ENCODE measurements at places on chromosomes 4 and X. TPM values are rescaled to one million over a fixed set of nuclear protein-coding genes. Genes with fewer than 3 reads are reported as not detected.

- H3K4me1 ChIP-seq: no peaks in the 10 kb centered on the region
- H3K27me3 ChIP-seq: peaks cover 4% of the 10 kb centered on the region
- no peak overlapping the region for H3K27ac ChIP-seq
- H3K36me3 ChIP-seq: no peaks in the 10 kb centered on the region
- no peak overlapping the region for H3K4me3 ChIP-seq
- DNase-seq: no peak
Observed at GRCh38 chrX:2933125-2933900, 4.2 kb upstream of the ARSD start.

DNA sequence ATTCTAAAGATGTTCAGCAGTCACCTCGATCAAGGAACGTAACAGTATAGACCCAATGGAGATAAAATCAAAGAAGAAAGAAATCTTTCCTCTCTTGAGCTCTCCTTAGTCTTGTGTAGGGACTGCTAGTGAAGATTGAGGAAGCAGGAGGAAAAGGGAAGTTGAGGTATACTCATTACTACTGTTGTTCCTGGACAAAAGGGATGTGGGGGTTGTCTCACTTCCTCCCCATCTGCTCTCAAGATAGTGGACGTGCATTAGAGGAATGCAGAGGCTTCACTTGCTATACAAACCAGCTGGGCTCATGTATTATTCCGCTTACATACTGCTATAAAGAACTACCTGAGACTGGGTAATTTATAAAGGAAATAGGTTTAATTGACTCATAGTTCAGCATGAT lies 208.9 kb upstream of the ARHGEF9 start:
- no peaks in the 10 kb centered on the region for H3K36me3 ChIP-seq
- no peak overlapping the region for H3K4me3 ChIP-seq
- H3K27ac ChIP-seq: no peak overlapping the region
- no peaks in the 10 kb centered on the region for H3K4me1 ChIP-seq

DNA sequence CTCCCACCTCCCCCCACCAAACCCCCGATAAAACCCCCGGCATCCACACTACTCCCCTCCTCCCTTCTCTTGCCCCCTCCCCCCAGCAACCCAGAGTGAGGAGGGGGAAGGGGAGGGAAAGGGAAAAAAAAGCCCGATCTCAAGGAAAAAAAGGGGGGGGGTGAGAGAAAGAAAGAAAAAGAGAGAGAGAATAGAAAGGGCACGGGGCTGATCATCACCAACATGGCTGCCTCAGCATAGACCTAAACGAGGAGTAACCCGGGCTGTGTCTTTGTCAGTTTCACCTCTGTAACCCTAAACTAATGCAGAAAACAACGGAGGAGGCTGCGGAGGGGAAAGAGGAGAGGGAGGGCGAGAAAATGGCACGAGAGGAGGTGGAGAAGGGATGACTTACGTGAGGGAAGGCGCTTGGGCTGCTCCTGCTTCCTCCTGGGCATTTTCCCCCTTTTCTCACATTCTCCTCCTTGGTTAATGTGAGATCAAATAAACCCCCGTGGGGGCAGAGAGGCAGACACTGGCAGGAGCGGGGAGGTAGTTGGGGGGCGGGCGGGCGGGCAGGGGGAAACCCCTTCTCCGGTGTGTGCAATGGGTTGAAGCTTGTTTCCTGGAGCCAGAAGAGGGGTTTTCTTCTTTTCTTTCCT lies 532 bp downstream of the ZNF827 start:
- peaks cover 8% of the 10 kb centered on the region for H3K36me3 ChIP-seq
- peaks cover 24% of the 10 kb centered on the region for H3K4me1 ChIP-seq
- peaks cover 4% of the 10 kb centered on the region for H3K27me3 ChIP-seq
- H3K27ac ChIP-seq: peak overlapping the region; percentile 90

NEIL3 gene
- 23.2 TPM for total RNA-seq

DRD5 gene
- total RNA-seq: not detected

- H3K27ac ChIP-seq: no peak overlapping the region
- DNase-seq: no peak
- no peak overlapping the region for H3K4me3 ChIP-seq
- no peaks in the 10 kb centered on the region for H3K36me3 ChIP-seq
- H3K4me1 ChIP-seq: no peaks in the 10 kb centered on the region
- peaks cover 20% of the 10 kb centered on the region for H3K27me3 ChIP-seq
Observed at GRCh38 chr4:145954924-145955339, 16.3 kb upstream of the ZNF827 start.

GRCh38 chr4:38005637-38006036 lies 45.4 kb downstream of the PTTG2 start:
- no peak overlapping the region for H3K4me3 ChIP-seq
- H3K4me1 ChIP-seq: peaks cover 28% of the 10 kb centered on the region
- H3K36me3 ChIP-seq: peaks cover 7% of the 10 kb centered on the region
- no peaks in the 10 kb centered on the region for H3K27me3 ChIP-seq

SPON2 gene
- total RNA-seq: 18.8 TPM

- peak; percentile 34 for DNase-seq
- H3K27ac ChIP-seq: no peak within 1 kb of the TSS
Observed at GRCh38 chr4:65670331-65671031, at the start of gene EPHA5. Gene EPHA5 (minus strand): TSS chr4:65670489. CDS start chr4:65669742, 747 bp downstream.

- no peak overlapping the region for H3K27ac ChIP-seq
- H3K4me1 ChIP-seq: peaks cover 39% of the 10 kb centered on the region
- no peaks in the 10 kb centered on the region for H3K27me3 ChIP-seq
- peaks cover 17% of the 10 kb centered on the region for H3K36me3 ChIP-seq
Observed at GRCh38 chr4:98519268-98519977, 139.0 kb downstream of the TSPAN5 start.

GRCh38 chrX:130654409-130654950 lies 248.5 kb downstream of the ENOX2 start:
- H3K27ac ChIP-seq: no peak overlapping the region
- no peak overlapping the region for H3K4me3 ChIP-seq
- H3K27me3 ChIP-seq: no peaks in the 10 kb centered on the region
- no peak for DNase-seq

DNA sequence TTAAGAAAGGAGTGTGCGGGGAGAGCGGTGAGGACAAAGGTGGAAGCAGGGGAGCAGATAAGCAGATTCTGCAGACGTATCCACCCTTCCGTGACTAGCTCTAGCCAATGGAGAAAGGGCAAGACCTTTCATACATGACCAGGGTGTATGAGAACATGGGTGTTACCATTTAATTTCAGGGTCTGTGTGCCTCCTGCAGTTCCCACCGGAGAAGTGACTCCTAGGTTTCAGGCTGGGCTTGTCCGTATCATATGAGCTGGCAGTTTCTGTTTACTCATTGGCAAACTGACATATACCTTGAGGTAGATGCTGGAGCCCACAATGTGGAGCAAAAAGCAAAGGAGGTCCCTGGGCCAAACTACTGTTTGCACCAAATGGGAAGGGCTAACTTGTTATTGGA lies 6.8 kb downstream of the RBM47 start:
- no peak for DNase-seq
- no peak overlapping the region for H3K4me3 ChIP-seq
- no peak overlapping the region for H3K27ac ChIP-seq

DNA sequence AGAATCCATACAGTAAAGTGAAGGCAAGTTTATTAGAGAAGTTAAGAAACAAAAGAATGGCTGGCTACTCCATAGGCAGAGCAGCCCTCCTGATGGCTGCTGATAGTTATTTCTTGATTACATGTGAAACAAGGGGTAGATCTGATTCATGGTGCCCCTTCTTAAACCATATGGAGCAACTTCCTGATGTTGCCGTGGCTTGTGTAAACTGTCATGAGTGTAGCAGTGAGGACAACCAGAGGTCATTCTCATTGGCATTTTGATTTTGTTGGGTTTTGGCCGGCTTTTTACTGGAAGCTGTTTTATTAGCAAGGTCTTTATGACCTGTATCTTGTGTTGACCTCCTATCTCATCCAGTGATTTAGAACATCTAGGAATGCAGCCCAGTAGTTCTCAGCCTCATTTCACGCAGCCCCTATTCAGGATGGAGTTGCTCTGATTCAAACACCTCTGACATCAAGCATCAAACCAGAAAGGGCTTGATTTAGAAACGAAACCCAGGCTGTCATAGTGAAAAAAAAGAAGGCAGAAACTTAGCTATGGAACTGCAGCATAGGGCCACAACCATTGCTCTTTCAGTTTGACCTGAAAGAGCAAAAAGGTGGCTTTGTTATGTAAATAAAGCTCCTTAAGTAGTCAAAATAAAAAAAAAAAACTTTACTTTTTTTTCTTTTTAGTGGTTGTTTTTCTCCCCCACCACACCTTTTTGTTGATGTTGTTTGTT lies 37.8 kb downstream of the SPCS3 start:
- H3K36me3 ChIP-seq: no peaks in the 10 kb centered on the region
- H3K27me3 ChIP-seq: no peaks in the 10 kb centered on the region

DNA sequence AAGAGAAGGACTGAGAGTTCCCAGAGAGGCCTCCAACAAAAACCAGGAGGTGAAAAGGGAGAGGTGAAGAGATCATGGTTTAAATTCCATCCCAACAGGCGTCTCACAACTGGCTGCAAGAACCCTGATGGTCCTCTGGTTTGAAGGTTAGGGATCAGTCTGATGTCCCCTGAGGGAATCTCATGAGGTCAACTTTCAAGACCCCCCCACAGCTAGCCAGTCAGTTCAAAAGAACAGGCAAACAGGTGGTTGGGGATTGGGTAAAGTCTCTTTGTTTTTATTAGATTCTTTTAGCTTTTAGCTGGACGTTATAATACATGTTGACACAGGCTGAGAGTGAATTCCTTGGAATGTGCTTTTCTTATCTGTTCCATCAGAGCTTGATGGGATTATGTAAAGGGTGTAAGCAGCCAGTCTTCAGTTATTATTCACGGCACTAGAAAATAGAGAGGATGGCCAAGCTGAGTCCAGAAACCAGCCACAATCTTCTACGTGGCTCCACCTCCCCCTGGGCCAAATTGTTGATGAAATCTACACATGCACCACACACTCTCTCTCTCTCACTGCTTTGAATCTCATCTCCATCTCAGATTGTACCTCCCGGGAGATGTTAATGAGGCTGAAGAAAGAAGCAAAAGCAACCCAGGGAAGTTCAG lies 20.8 kb downstream of the ENPP6 start:
- no peaks in the 10 kb centered on the region for H3K4me1 ChIP-seq
- H3K4me3 ChIP-seq: no peak overlapping the region
- no peak for DNase-seq
- peak overlapping the region; percentile 9 for H3K27ac ChIP-seq
- peaks cover 13% of the 10 kb centered on the region for H3K27me3 ChIP-seq

GRCh38 chrX:12139934-12140611 lies 1.8 kb downstream of the FRMPD4 start:
- H3K36me3 ChIP-seq: no peaks in the 10 kb centered on the region
- no peak overlapping the region for H3K4me3 ChIP-seq
- no peak for DNase-seq
- H3K4me1 ChIP-seq: no peaks in the 10 kb centered on the region

DNA sequence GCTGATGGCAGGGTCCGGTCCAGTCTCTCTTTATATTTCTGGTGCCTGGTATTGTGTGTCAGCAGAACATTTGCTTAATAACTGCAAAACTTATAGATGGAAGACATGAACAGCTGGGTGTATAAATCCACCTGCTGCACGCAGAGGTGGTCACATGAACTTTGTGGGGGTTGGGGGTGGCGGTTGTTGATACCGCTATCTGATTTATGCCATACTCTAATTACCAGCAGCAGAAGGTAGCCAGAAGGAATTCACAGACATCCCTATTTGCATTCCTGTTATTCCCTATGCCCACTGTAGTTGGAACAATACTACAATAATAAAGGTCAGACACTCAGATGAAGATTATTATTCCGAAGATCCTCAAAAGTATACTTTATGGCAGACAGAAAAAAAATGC lies 121.6 kb upstream of the PUDP start:
- DNase-seq: no peak
- H3K36me3 ChIP-seq: no peaks in the 10 kb centered on the region
- no peaks in the 10 kb centered on the region for H3K4me1 ChIP-seq

DNA sequence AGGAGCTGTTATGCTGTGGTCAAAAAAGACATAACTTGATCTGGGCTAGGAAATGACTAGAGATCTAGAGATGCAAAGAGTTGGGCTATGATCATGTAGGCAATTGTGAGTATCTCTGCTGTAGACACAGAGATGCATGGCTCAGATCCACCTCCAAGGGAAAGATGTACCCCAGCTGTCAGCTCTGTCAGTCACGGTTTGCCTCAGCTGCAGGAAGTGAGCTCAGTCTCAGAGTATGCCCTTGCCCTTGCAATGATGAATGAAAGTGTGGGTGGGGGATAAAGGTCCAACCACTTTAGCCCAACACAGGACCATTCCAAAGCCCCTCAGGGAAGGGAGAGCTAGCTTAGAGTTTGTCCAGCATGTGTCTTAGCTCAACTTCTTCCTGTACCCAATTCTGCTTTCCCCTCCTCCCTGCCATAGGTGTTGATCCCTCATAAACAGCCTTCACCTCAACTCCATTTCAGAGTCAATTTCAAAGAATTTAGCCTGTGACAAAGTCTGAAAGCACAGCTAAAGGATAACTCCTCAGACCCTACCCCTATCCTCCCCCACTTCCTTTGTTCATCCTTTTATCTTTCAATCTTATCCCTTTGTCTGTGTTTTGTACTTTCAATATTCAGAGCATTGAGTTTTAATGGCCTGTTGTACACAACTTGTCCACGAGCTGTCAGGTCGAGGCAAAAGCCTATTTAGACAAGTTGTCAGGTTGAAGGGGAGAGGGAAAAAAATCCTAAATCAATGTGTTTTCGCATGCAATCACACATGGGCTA lies 90.6 kb downstream of the MID1IP1 start:
- peak overlapping the region; percentile 52 for H3K27ac ChIP-seq
- no peak overlapping the region for H3K4me3 ChIP-seq
- H3K36me3 ChIP-seq: no peaks in the 10 kb centered on the region
- DNase-seq: no peak
- H3K27me3 ChIP-seq: no peaks in the 10 kb centered on the region

- H3K27ac ChIP-seq: no peak overlapping the region
- peak overlapping the region; percentile 52 for H3K4me3 ChIP-seq
- H3K4me1 ChIP-seq: no peaks in the 10 kb centered on the region
- H3K27me3 ChIP-seq: peaks cover 6% of the 10 kb centered on the region
- DNase-seq: peak; percentile 59
- no peaks in the 10 kb centered on the region for H3K36me3 ChIP-seq
Observed at GRCh38 chrX:103175944-103176753, 38.8 kb upstream of the BEX4 start.

PPARGC1A gene
- total RNA-seq: not detected

DNA sequence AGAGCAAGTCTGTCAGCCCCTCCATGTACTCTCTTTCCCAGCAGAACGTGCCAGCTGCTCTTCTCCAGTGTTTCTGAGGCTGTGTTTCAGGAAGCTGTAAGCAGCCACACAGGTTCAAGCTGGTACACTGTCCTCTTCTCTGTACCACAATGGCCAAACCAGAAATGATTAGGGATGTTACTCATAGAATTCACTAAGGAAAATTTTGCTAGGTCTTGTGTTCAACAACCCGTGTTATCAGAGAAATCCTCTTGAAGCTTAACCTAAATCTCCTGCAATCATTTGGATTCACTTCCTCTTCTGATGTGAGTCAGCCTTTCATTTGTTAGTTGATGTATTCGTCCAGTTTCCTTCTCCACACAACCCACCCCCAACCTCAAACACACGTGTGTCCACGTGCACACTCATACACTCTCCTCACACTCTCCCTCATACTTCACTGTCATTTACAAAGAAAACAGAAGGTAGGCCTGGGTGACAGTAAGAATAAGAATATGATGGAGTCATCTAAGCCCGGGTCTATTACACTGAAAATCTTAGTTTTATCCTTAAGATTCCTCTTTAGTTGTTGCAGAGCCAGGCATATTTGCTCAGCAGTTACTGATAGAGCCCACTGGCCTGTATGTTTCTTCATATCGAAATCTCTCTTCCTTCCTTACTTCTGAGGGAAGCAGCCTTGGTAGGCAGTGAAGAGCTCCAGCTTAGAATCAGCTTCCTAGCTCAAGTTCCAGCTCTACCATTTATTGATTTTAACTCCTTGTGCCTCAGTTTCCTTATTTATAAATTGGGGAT lies 63.4 kb downstream of the DCUN1D4 start:
- peaks cover 33% of the 10 kb centered on the region for H3K36me3 ChIP-seq
- no peak overlapping the region for H3K4me3 ChIP-seq
- no peaks in the 10 kb centered on the region for H3K27me3 ChIP-seq

F8 gene
- total RNA-seq: 7.8 TPM
